Stimulated activated CD8-positive, alpha-beta memory T cell treated with anti-CD3 and anti-CD28 coated beads, Interleukin-4, amount 100 ng/mL, for 1 hour (primary cell): ENCODE measurements at places on chromosomes 2 and 18.

GRCh38 chr2:232896720-232897597 is 26.9 kb downstream of the SNORC start:
- no peak for DNase-seq

- no peak for DNase-seq
Observed at GRCh38 chr2:231347638-231348037, 47.9 kb upstream of the B3GNT7 start.

DNA sequence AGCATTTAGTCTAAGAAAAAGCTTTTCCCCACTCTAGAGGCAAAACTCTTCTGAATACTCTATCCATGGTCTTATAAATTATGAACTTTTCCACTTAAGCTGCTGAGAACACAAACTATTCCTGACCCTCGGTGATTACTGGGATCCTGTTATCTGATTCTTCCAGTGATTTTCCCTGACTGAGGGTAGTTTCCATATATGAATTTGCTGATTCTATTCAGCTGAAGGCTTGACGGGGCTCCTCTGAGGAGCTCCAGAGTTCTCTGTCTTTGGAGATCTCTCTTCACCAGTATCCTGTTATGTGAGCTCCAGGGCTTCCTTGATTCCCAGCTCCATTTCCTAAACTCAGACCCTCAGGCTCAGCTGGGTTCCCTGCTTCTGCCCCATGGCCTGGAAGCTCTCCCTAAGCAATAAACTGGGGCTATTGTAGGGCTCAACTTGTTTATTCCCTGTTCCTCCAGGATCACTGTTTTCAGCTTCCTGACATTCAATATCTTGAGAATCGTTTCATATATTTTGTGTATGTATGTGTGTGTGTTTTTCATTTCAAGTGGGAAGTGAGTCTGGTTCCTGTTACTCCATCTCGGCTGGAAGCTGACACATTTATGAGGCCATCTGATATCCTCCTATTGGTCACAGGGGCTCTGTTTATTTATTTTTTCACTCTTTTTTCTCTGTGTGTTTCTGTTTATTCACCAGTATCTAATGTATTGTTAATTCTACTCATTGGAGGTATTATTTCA is 78.2 kb downstream of the ARHGAP28 start:
- DNase-seq = no peak

DNA sequence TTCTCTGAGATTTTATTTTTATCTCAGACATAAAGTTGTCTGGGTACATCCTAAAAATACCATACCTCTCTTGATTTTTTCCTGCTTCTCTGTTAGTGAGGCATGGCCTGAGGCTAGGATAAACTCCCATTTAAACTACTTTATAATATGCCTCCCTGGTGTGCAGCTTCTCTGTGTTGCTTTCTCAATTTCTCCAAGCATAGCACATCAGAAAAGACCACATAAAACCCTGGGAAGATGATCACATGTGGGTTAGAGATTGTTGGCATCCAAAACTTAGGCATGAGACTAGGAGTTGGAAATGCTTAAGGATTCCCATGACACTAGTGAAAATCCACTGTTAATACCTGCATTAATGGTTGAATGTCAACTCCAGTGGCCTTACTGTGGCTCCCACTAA is 254.6 kb downstream of the RND3 start:
- no peak for DNase-seq

GRCh38 chr2:101501443-101501842 is 26.5 kb upstream of the RFX8 start:
- DNase-seq = no peak

GRCh38 chr2:115874427-115874826 is 1432.0 kb downstream of the DPP10 start:
- no peak for DNase-seq

- DNase-seq = no peak
Observed at GRCh38 chr2:99851089-99851488, 291.3 kb downstream of the AFF3 start.

- no peak for DNase-seq
Observed at GRCh38 chr2:36650031-36650829, 46.3 kb upstream of the VIT start.

- no peak for DNase-seq
Observed at GRCh38 chr2:46564811-46565241, 85.5 kb downstream of the TMEM247 start.

- DNase-seq = no peak
Observed at GRCh38 chr2:54456612-54457322, 640 bp downstream of the SPTBN1 start.

GRCh38 chr18:74353169-74353775 is 37.6 kb downstream of the C18orf63 start:
- DNase-seq = no peak

- DNase-seq = no peak
Observed at GRCh38 chr2:222941510-222942032, 80.7 kb downstream of the ACSL3 start.

GRCh38 chr2:177542396-177542795 is 149.8 kb downstream of the AGPS start:
- DNase-seq = no peak

DNA sequence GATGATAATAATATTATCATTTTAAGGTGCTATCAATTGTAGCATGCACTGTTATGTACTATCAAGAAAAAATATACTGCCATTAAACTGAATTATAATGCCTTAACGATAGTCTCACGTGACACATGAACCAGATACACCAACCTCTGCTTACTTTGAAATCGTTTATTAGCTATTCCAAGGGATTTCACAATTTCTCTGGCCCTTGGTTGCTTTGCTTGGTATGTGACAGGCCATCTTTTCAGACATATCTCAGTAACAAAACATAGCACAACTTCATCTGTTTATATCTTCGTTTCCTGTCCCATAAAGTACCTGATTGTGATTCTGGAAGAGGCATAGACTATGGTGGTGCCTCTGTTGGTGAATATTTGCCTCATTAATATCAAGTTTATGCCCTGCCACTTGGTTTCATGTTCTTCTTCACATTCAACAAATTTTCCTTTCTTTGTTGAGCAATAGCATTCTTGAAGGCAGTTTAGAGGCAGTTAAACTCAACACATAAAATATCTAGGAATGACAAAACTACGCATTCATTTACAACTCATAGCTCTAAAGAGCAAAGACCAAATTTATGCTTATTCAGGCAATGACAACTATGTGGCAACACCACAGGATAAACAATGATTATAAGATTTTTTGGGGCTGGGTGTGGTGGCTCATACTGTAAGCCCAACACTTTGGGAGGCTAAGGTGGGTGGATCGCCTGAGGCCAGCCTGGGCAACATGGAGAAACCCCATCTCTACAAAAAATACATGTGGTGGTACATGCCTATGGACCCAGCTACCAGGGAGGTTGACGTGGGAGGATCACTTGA is 84.3 kb downstream of the MCFD2 start:
- DNase-seq = no peak

- no peak for DNase-seq
Observed at GRCh38 chr2:68811364-68811763, 59.8 kb downstream of the BMP10 start.

DNA sequence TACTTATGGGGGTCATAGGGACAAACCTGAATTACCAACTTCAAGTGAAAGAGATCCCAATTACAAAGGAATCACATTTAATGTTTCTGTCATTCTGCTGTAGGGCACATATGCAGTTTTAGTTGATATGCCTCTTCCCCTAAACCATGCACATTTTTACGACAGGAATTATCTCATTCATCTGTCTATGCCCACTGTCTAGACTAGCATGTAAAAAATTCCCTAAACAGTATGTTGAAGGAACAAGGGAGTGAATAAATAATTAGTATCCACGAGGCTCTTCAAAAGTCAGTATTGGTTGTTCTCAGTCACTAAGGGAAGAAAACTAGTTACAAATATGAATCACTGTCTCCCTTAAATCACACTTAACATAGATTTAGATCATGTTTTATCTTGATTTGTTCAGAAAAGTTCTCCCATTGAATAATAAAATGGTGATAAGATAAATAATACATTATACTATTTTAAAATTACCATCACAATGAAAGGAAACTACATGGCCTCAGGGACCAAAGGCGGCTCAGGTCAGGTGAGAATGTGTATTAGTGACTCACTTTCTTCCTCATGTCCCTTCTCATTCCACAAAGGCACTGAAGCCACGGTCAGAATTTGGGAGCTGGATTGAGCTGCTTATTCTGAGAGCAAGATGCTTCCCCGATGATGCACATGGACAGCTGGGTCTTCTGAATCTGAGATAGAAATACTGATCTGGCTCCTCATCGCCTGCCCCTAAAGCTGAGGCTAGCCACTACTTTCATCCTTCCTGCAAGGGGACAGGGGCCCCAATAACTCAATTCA is 29.1 kb downstream of the DYM start:
- no peak for DNase-seq

- no peak for DNase-seq
Observed at GRCh38 chr2:239365071-239365781, 35.6 kb downstream of the HDAC4 start.

GRCh38 chr2:174259981-174260380 is 11.6 kb upstream of the OLA1 start:
- DNase-seq = no peak

DNA sequence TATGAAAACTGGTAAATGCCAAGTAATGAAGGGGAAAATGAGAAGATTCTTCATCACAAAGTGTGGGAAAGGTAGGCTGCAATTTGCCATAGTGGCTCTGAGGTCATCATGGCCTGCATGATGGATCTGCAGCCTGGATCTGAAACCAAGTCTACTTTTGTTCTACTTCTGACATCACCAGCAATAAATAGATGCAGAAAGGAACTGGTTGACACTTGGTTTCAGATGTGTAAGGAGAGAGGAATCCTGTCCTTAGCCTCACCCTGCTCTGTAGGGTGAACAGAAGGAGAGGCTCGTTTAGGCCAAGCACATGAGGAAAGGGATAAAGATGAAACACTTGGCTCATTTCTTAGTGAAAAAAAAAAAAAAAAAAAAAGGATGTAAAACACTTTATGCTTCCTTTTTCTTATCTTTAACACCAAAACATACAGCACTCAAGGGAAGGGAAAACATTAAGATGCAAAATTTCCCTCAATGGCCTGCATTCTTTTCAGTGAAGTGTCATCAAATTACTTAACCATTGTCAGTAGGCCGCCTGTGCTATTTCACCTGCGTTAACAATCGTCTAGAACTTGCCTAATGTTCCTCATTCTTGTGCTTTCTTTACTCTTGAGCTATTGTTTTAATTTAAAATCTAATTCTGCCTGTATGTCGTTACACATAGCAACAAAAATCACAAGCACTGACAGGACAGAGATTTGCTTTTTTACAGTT is 3.9 kb downstream of the NEB start:
- no peak for DNase-seq

DNA sequence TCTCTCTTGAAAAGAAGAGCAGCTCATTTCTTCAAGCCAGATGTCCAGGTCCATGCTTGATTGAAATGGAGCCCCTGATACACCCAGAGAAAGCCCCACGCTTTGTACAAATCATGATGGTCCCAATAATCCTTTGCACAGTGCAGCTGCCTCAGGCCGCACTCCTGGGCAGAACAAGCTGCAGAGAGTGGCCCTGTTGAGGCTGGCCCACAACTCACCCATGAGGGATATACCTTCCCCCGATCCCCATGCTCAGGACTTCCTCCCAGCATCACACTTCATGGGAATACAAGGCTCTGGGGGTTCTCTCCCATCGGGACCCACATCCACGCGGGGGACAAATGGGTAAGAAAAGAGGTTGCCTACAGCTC is 181.8 kb downstream of the CTIF start:
- DNase-seq = no peak

DNA sequence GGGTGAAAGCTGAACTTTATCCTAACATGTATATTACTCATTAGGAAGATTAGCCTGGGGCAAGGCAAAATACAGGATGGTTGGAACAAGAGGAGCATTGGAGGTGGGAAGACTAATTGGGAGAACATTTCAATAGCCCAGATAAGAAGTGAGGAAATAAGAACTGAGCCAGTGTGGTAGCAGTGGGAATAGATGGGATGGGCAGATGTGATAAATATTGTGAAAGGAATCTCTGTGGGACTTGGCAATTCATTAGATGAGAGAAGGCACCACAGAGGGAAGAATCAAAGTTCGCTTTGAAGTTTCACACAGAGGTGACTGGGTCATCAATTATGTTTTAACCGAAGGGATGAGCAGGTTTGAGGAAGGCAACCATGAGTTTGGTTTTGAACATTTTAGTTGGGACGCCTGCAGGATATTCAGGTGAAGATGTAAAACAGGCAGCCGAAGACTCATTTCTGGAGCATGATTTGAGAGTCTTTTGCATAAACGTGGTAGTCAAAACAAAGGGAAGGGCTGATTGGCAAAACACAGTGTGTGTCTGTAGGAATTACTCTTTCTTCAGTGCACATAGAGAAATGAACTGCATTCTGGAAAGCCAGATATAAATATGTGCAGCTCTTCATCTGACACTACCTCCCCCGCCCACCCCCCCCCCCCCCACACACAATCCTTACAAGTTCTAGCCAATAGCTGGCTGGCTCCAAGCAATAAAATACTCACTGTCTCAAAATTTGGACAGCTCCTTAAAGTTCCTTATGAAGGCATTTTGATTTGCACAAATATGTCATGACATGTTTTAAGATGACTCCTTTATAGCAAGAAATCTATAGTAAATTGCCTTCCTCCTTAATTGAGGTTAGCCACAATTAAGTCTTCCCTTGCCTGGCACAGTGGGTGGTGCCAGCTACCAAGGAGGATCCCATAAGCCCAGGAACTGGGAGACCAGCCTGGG is 1.9 kb upstream of the SLC1A4 start:
- no peak for DNase-seq

- DNase-seq = no peak
Observed at GRCh38 chr2:86631846-86632485, 8.3 kb upstream of the RNF103 start.

DNA sequence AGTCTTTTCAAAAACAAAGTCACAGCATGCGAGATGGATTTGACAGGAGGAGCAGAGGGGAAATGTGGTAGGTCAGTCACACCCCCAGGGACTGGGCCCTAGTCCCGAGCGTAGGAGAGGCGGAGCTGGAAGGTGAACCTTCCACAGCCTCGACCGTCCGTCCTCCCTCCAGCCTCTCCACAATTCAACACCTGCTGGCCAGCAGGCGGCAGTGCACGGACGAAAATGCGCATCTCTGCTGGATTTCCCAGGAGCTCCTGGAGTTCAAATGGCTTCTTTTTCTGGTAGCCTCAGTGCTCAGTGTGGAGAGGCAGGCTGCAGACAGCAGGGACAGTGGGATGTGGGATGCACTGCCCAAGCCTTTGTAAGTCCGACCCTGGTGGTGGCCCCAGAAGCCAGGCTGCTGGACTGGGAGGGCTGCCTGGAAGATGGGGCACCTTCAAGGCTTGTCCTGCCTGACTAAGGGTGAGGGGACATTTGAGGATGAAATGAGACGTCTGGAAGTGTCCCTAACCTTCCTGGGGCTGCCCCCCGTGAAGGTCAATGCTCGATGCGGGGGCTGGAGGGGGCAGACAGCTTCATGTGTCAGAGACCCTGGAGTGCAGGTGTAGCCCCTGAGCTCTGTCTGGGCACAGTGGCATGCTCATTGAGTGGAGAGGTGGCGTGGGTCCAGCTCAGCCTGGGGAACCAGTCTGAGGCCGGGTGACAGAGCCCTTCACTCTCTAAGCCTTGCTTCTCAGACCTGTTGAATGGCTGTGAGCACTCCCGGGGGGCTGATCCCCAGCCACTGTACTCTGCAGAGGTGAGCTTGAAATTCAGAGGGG is 189.5 kb downstream of the TFCP2L1 start:
- DNase-seq = no peak
